ENCODE measurements at places on chromosomes 16 and 17.

- DNase-seq = no peak
Measured at GRCh38 chr16:65917466-65917865, 449.0 kb upstream of the CDH5 start.

GRCh38 chr17:21289902-21290571 lies 5.5 kb downstream of the MAP2K3 start:
- DNase-seq = no peak

- peak; percentile 94 for DNase-seq
Measured at GRCh38 chr17:7281074-7281952, at the start of gene SLC2A4. Gene SLC2A4, plus strand, starts transcription at chr17:7281718. Its CDS starts 217 bp downstream, at chr17:7281935.

DNA sequence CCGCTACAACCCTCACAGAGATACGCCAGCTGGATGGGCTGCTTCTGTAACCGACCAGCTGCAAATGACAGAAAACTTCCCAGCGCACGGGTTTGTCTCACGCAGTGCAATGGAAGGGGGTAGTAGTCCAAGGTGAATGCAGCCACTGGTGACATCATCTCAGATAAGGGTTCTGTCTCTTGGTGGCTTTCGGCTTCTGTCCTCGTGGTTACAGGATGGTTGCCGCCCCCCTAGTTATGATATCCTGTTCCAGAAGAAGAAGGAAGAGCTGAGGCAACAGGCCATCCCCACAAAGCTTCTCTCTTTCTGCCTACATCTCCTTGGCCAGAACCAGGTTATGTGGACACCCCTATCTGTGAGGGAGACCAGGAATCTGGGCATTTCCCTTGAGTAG lies 40.3 kb upstream of the BAHCC1 start:
- DNase-seq = no peak

GRCh38 chr16:67801883-67802282 lies 4.5 kb downstream of the RANBP10 start:
- DNase-seq = no peak

- DNase-seq = no peak
Measured at GRCh38 chr16:89073346-89074071, 20.1 kb upstream of the ACSF3 start.

DNA sequence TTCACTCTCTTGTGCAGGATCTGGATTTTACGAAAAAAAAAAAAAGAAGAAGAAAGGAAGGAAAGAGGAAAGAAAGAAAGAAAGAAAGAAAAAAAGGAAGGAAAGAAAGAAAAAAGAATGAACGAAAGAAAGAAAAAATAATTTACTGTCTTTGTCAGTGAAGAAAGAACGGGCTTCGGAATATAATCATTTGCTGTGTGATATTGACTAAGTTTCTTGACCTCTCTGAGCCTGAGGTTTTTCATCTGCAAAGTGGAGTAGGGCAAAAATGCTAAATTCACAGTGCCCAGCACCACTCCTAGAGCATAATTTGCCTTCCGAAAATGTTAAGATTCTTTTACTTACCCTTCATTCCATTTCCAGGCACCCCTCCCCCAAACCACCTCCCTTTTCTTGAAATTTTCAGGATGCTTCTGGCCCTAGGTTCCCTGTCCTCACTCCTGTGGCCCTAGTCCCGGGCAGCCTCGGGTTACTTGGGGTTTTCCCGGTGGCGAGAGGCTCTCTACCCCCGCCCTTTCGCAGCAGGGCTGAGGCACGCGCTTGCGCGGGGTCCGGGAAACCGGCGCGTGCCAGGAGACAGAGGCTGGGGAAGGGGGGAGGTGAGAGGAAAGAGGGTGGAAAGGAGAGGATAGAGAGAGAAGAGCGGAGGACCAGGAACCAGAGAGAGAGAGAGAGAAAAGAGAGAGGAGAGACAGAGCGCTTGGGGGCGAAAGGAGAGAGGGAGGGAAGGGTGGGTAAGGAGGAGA lies at the start of gene CNTNAP1:
TSS of gene CNTNAP1 (plus strand) at position 556 of the 746 bp plus-strand sequence. CDS start 299 bp downstream, outside the sequence.
- no peak for DNase-seq

- DNase-seq = no peak
Measured at GRCh38 chr17:5410594-5411272, 8.7 kb downstream of the NUP88 start.

- DNase-seq = no peak
Measured at GRCh38 chr16:24577167-24577566, 37.8 kb downstream of the RBBP6 start.

DNA sequence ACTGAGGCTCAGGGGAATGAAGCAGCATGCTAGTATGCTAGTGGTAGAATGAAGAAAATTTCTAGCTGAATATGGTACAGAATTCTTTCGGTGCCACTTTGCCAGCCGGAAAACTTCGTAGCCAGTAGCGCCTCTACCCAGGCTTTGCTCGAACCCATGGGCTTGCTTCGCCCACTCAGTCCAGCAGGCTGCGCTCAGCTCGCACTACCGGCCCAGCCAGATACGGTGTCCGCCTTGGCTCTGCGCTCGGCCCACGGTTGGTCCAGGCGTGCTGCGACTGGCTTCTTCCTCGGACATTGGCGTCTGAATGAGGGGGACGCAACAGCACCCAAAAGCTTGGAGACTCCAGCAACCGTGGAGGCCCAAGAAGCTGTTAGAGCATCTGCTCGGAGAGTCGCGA lies 372.5 kb upstream of the CDH8 start:
- DNase-seq = peak; percentile 8

GRCh38 chr17:1267471-1267943 lies 2.7 kb upstream of the BHLHA9 start:
- no peak for DNase-seq

DNA sequence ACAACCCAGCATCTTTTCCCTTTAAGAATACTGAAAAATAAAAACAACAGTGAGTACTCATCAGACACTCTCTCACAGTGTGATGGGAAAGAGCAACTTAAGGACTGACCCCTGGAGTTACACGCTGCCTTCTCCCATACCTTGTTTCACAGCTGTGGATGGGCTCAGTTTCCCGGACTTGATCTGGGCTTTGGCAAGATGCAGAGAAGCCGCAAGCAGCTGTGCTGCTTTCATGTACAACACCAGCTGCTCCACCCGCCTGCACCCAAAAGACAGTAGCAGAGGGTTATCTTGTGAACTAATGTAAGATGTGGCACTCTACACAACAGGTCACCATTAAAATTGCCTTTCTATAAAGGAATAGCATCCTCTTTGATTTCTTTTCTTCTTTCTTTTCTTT lies 32.7 kb upstream of the ALDH3A1 start:
- no peak for DNase-seq

- DNase-seq = no peak
Measured at GRCh38 chr17:80446645-80447405, 29.6 kb downstream of the NPTX1 start.

GRCh38 chr16:29784901-29785500 lies 5.5 kb upstream of the KIF22 start:
- DNase-seq = peak; percentile 80

- DNase-seq = no peak
Measured at GRCh38 chr17:1053661-1054360, 56.9 kb downstream of the TIMM22 start.
